SK-N-DZ (cell line): ENCODE measurements at places on chromosomes 11 and 22.

- DNase-seq, result no peak
These were observed 29.7 kb downstream of the PDGFB start for GRCh38 chr22:39215070-39215396.

GRCh38 chr11:132125988-132126871, 755.8 kb downstream of the NTM start:
- no peak for DNase-seq

DNA sequence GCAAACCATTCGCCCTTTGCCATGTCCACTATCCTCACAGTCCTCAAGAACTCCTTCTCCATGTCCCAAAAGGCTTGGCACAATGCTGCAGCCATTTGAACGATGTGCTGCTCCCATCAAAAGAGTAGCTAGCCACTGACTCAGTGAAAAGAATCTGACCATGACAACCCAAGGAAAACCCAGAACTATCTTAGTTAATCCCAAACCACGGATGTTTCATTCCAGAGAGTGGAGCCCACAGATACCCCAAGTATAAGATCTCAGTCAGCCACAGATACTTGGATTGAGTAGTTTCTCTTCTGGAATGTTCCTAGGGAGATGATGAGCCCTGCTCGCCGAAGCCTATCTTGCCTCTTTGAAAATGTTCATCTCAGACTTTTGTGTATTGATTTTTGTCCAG, 176.9 kb downstream of the NAV2 start:
- DNase-seq, result no peak

DNA sequence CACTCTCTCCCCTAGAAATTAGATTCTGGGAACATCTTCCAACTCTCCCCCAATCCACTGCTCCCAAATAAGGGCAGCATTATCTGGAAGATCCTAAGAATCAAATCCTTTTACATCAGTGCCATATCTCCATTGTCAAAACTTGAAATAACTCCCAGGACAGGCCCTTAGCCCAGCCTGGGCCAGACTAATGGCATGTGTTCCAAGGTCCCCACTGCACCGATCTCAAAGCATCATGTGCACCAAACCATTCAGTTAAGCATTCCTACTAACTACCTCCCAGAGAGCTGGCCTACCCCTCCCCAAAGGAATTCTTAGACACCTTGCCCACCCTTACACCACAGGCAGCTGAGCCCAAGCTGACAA, 44.2 kb upstream of the POU2AF1 start:
- DNase-seq, result no peak

GRCh38 chr11:91293119-91293518, 931.5 kb upstream of the FAT3 start:
- DNase-seq, result no peak
